ENCODE measurements at places on chromosomes 13 and 19.

DNA sequence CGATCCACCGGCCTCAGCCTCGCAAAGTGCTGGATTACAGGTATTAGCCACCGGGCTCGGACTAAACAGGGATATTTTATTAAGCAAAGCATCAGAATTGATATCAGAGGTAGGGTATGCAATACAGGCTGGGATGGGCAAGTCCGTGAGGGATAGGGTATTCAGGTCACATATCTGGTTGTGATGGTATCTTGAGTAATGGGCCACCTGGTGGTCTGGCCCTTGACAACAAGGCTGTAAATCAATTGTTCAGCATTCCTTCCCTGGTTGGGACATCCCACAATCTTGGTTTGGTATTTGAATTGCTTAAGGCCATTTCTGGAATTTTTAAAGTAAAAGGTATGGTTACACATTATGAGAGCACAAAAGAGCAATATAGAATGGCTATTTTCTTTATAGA, 1588.0 kb downstream of the SLITRK1 start:
- DNase-seq: no peak

GRCh38 chr19:49475995-49476880, 2.2 kb downstream of the FLT3LG start:
- DNase-seq: no peak

GRCh38 chr19:49534632-49535385, 7.0 kb downstream of the RCN3 start:
- no peak for DNase-seq

DNA sequence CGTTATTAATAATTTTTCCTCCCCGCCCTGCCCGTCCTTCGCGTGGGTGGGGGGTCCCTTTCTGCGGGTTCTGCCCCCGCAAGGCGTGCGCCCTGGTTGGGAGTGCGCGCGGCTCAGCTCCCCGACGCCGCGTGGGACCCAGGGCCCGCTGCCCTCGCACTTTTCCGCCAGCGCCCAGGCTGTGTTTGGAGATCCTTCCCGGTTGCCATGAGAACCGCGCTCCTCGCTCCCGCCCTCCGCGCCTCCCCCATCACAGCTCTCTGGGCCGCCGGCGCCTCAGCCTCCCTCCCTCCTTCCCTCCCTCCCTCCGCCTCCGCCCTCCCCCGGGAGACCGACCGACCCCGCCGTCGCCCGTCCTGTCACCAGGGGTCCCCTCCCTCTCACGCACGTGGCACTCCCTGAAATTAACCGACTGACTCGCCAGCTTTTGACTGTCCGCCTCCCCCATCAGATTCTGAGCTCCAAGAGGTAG, 2.4 kb upstream of the SSBP4 start:
- DNase-seq: peak; percentile 79

- no peak for DNase-seq
These were observed 60.5 kb downstream of the CCNE1 start for GRCh38 chr19:29872224-29872731.

GRCh38 chr13:36354842-36355623, 8.8 kb upstream of the SPART start:
- no peak for DNase-seq

DNA sequence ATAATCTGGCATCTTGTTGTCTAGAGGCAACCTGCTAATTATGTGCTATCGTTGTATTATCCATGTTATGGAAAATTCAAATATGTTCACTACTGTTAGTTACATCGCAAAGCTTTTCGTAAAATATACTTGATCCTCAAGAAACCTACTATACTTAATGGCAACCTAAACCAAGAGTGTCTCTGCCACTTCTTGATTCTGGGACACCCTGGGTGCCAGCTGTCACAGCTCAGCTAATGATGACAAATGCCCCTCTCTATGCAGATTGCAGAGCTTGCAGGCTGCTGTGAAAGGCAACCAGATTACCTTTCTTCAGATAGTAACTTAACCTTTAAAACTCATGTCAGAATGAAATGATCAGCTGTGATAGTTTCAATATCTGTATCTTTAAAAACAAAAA, 8.9 kb upstream of the MAB21L1 start:
- DNase-seq: no peak

DNA sequence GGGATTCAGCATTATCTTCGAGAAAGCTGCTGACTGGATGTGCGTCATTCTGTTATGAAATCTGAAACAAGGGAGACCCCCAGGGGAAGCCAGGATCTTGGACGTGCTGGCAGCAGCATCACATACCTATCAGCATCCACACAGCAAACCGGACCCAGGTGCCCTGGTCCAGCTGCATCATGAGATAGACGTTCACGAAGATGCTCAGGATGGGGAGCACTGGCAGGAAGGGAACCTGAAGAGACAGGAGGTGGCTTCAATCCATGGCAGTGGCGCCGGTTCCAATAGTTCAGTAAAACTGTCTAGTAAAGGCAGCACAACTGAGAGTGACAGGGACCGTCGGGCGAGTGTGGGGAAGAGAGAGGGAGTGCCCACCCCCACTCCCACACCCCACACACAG, 79.5 kb downstream of the SLC7A1 start:
- no peak for DNase-seq

- no peak for DNase-seq
These were observed 6.8 kb upstream of the ZNF229 start for GRCh38 chr19:44455100-44455499.

DNA sequence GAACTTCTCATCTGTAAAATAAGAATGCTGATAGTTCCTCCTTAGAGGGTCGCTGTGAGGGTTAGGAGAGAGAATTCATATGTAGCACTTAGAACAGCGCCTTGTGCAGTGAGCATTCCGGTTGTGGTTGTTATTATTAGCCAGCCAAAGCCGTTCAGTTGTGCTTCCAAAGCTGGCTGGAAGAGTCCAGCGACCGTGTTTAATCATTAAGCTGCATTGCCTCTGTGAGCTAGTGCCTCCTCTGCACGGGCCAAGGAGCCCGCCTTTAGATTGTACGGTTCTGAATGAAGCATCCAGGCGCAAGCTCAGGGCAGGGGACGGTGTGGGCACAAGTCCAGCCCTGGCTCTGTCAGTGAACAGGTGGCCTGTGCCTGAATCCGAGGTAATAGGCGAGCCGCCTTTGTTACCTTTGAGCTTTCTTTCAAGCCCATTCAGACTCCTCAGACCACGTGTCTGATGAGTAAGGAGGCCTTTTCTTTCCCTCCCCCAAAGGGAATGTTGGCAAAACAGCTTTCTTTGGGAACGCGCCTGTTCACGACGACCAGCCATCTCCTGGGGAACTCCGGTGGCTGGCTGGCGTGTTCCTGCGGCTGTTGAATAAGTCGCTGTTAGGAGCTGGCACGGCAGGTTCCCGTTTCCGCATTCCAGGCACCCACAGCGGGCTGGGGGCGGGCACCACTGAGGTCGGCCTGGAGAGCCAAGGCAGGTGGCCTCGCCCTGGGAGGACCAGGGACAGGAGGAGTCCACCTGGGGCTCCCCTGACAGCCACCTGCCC, 25.1 kb downstream of the SIPA1L3 start:
- DNase-seq: peak; percentile 18

GRCh38 chr13:39577838-39578491, 25.0 kb downstream of the LHFPL6 start:
- DNase-seq: no peak

- peak; percentile 50 for DNase-seq
These were observed 1.6 kb downstream of the ZNF649 start for GRCh38 chr19:51903192-51903591.
